Osteocyte (in vitro differentiated cells): ENCODE measurements at places on chromosomes 16 and 17. TPM values are rescaled to one million over a fixed set of nuclear protein-coding genes. Genes with fewer than 3 reads are reported as not detected.

DNA sequence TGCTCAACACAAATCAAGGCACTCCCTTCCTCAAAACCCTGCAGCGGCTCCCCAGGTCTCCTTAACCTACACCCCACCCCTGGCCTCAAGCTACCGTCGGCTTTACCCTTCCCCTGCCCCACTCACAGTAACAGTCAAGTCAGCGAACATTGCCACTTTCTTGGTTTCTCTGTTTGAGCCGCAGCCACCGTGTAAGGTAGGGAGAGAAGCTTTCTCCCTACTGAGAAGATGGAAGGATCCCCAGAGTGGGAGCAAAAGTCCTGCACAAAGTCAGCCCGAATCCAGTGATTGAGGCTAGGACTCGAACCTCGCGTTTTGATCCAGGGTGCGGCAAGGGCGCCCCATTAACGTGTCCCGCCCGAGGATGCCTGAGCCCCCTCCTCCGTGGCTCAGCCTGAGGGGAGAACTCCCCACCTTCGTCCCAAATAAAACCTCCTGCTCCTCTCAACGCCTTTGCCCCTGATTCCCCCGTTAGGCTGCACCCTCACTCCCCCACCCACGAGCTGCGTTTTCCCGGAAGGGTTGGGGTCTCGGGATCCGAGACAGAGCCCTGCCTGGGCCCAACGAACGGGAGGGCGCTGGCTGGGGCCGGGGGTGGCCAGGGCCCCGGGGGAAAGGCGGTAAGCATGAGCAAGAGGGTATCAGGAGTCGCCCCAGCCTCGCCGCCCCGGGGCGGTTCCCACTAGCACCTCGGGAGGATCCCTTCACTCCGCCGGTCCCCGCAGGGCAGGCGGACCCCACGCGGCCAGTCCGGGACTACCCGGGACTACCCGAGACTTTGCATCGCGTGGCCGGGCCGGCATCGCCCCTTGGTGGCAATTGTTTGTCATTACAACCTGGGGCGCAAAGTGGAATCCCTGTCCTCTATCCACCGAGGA is 9.9 kb upstream of the NAGS start:
- H3K27ac ChIP-seq, result no peak overlapping the region
- no peak overlapping the region for H3K4me3 ChIP-seq
- H3K27me3 ChIP-seq, result peaks cover 3% of the 10 kb centered on the region
- no peak for DNase-seq
- H3K4me1 ChIP-seq, result peaks cover 4% of the 10 kb centered on the region

GRCh38 chr17:79433379-79433778 is 177.5 kb downstream of the RBFOX3 start:
- no peak overlapping the region for H3K4me3 ChIP-seq
- H3K27me3 ChIP-seq, result peaks cover 38% of the 10 kb centered on the region
- H3K4me1 ChIP-seq, result no peaks in the 10 kb centered on the region
- H3K36me3 ChIP-seq, result no peaks in the 10 kb centered on the region
- no peak for DNase-seq
- no peak overlapping the region for H3K27ac ChIP-seq

DNA sequence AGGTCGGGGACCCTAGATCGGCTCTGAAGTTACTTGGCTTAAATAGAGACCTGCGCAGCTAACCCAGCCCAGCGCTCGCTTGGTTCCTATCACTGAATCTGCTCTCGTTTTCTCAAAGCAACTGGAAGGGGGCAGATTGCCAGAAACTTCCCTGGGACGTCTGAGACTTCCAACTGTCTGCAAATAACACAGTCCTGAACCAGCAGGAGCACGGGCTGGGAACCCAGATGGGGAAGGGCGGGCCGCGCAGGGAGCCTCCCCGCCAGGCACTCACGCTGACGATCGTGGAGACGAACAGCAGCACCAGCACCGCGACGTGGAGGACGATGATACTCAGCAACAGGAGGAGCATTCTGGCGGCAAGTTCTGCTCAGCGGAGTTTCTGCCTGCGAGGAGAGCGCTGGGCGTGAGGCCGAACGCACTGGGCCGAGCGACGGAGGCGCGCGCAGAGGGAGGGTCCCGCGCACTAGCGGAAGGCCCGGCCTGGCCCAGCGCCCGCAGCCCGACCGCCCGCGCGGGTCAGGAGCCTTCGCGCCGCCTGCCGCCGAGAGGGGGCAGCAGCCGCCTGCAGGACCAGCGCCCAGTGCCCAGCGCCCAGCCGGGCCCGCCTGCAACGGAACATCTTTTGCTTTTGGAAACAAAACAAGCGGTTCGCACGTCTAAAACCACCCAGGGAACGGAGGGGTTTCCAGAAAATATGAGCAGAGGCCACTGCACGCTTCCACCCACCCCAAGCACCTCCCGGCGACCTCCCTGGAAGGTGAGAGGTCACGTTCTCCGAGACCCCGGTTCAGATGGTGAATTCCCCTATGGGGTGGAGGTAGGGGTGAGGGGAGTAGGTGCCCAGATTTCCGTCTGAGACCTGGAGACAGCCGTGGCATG is 4.5 kb downstream of the PMP22 start:
- peaks cover 66% of the 10 kb centered on the region for H3K4me1 ChIP-seq
- peak overlapping the region; percentile 95 for H3K27ac ChIP-seq
- peak; percentile 97 for DNase-seq
- H3K27me3 ChIP-seq, result no peaks in the 10 kb centered on the region
- peak overlapping the region; percentile 99 for H3K4me3 ChIP-seq

- H3K4me1 ChIP-seq, result peaks cover 16% of the 10 kb centered on the region
- no peaks in the 10 kb centered on the region for H3K27me3 ChIP-seq
- no peak overlapping the region for H3K27ac ChIP-seq
- DNase-seq, result no peak
Measured at GRCh38 chr17:47200325-47200664, 8.9 kb upstream of the MYL4 start.

Gene CD300LB
- not detected in 2 replicates for total RNA-seq

DNA sequence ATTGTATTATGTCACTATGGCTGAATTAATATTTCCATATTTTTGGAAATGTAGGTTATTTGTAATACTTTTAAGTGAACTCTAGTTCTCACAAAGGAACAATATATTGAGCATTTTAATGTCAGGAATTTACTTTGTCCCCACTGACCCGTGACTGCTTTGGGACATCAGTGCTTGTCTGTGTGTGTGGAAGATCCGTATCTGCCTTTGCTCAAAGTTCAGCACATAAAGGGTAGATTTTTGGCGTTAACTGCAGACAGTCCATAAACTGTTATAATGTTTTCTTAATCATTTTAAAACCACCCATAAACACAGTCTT is 39.3 kb upstream of the AQP8 start:
- H3K4me3 ChIP-seq, result no peak overlapping the region
- H3K4me1 ChIP-seq, result no peaks in the 10 kb centered on the region
- H3K36me3 ChIP-seq, result peaks cover 22% of the 10 kb centered on the region
- no peak overlapping the region for H3K27ac ChIP-seq

Gene SMTNL2
- total RNA-seq, result 1.7 and 2.8 TPM in 2 replicates

DNA sequence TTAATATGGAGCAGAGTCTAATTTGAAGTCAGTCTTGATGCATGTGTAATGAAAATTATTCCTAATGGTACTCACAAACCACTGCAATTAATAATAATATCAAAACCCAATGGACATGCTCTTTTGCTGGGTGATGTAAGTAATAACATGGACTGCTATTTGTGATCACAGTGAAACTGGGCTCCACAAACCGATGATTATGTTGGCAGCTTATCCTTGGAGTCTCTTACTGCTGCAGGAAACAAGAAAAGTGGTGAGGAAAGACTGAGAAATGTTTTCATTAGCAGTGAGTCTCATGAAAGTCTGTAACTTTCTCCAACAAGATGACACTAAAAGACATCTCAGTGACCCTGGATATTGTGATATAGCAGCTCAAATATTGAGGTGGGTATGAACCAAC is 45.2 kb downstream of the TMEM100 start:
- H3K4me1 ChIP-seq, result no peaks in the 10 kb centered on the region
- peaks cover 7% of the 10 kb centered on the region for H3K27me3 ChIP-seq
- DNase-seq, result no peak
- no peak overlapping the region for H3K27ac ChIP-seq
- no peaks in the 10 kb centered on the region for H3K36me3 ChIP-seq

- no peaks in the 10 kb centered on the region for H3K27me3 ChIP-seq
- no peak for DNase-seq
- H3K27ac ChIP-seq, result peak overlapping the region; percentile 6
- H3K36me3 ChIP-seq, result peaks cover 30% of the 10 kb centered on the region
- peaks cover 20% of the 10 kb centered on the region for H3K4me1 ChIP-seq
Measured at GRCh38 chr16:87723226-87723623, 42.6 kb downstream of the KLHDC4 start.

Gene CCNF
- 8.0 and 10.0 TPM in 2 replicates for total RNA-seq

GRCh38 chr17:46976626-46977270 is 2.3 kb downstream of the RPRML start:
- no peak overlapping the region for H3K4me3 ChIP-seq
- H3K27me3 ChIP-seq, result peaks cover 64% of the 10 kb centered on the region
- no peak for DNase-seq
- H3K4me1 ChIP-seq, result peaks cover 10% of the 10 kb centered on the region

DNA sequence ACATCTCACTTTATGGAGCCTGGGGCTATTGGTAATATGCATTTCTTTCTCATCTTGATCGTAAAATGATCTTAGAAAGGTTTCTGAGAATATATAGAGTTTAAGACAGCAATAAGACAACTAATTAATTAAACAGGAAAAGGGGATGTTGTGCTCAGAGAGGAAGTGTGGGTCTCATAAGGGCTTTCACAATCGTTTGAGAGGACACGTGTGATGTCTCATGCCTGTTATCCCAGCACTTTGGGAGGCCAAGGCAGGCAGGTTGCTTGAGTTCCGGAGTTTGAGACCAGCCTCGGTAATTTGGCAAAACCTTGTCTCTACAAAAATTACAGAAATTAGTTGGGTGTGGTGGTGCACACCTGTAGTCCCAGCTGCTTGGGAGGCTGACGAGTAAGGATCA is 295.6 kb downstream of the WWOX start:
- no peak for DNase-seq
- peaks cover 6% of the 10 kb centered on the region for H3K36me3 ChIP-seq
- H3K4me3 ChIP-seq, result no peak overlapping the region
- peaks cover 18% of the 10 kb centered on the region for H3K4me1 ChIP-seq

DNA sequence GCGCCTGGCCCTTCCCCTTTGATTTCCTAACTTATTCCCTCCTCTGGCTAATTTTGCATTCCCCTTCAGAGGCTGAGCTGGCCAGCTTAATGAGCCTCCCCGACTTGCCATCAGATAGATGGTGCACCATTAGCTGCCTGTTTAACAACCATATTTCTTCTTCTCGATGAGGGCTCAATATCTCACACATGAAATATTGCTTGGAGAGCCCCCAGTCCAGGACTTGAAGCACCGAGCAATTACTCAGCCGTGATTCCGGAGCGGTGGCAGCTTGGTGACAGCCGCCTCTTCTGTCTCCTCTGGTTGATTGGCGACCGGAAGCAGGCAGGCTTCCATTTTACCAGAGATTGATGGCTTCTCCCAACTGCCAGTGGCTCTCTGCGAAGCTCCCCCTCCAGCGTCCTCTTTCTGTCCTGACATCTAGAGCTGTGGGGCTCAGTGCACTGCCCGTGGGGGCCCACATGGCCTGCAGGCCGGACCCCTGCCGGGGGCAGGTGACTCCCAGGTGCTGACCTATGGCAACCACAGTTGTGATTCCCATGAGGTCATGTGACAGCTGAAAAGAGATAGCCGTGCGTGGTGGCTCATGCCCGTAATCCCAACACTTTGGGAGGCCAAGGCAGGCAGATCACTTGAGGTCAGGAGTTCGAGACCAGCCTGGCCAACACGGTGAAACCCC is 133.7 kb upstream of the SEC14L1 start:
- no peak overlapping the region for H3K27ac ChIP-seq
- H3K4me3 ChIP-seq, result no peak overlapping the region
- no peak for DNase-seq
- H3K27me3 ChIP-seq, result peaks cover 19% of the 10 kb centered on the region
- peaks cover 3% of the 10 kb centered on the region for H3K4me1 ChIP-seq

DNA sequence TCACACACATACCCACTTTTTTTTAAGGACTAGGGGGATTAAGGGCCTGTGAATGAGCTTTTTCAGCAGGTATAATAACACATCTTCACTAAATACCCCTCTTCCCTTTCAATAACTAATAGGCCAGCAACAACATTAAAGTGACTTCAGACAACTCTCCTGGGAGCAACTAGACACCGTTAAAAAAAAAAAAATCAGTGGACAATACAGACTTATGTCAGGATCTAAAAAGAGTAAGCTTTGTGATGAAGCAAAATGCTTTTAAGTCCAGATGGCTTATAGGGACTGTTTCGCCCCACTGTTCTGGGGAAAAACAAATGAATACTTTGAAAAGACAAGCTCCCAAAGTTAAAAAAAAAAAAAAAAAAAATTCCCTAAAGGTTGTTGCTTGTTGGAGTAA is 29.0 kb downstream of the SPAG9 start:
- H3K36me3 ChIP-seq, result no peaks in the 10 kb centered on the region
- DNase-seq, result no peak
- H3K4me1 ChIP-seq, result peaks cover 18% of the 10 kb centered on the region
- no peak overlapping the region for H3K4me3 ChIP-seq
- no peak overlapping the region for H3K27ac ChIP-seq

Gene SCPEP1
- total RNA-seq, result 68.9 and 75.2 TPM in 2 replicates

Gene CMTM2
- not detected in 2 replicates for total RNA-seq

DNA sequence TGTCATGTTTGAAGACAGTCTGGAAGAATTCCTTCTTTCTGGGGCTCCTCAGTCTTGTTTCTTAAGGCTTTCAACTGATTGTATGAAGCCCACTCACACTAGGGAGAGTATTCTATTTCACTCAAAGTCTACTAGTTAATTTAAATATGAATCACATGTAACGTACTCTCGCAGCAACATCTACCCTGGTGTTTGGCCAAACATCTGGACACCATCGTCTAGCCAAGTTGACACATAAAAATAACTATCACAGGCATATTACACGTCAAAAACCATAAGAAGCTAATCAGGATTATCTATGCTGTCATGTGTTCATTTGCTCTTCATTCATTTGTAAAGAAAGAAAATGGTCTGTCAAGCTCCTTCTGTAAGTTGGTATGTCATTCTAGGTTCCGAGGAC is 787.4 kb downstream of the KCNJ2 start:
- no peak overlapping the region for H3K27ac ChIP-seq
- no peak for DNase-seq
- H3K4me1 ChIP-seq, result peaks cover 8% of the 10 kb centered on the region
- peaks cover 2% of the 10 kb centered on the region for H3K27me3 ChIP-seq
- no peaks in the 10 kb centered on the region for H3K36me3 ChIP-seq

Gene KRTAP9-8
- not detected in 2 replicates for total RNA-seq

Gene CACNG3
- not detected in 2 replicates for total RNA-seq

DNA sequence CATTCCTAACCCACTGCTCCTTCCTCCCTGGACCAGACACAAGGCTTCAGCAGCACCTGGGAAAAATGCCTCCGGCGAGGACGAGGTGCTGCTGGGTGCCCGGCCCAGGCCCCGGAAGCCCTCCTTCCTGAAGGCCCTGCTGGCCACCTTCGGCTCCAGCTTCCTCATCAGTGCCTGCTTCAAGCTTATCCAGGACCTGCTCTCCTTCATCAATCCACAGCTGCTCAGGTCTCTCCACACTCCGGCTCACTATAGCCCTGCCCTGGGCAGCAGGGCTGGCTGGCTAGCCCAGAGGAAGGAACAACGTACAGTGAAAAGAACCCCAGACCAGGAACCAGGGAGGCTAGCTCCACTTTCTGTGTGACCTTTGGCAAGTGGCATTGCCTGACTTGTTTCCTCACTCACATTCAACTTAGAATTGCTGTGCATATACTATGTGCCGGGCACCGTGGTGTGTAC is 26.2 kb downstream of the ABCC3 start:
- no peak overlapping the region for H3K4me3 ChIP-seq
- H3K36me3 ChIP-seq, result no peaks in the 10 kb centered on the region
- no peaks in the 10 kb centered on the region for H3K27me3 ChIP-seq
- DNase-seq, result no peak
- H3K27ac ChIP-seq, result peak overlapping the region; percentile 85
- H3K4me1 ChIP-seq, result peaks cover 25% of the 10 kb centered on the region
